ENCODE measurements at places on chromosomes 12 and 14. TPM values are rescaled to one million over a fixed set of nuclear protein-coding genes. Genes with fewer than 3 reads are reported as not detected.

- no peaks in the 10 kb centered on the region for H3K4me1 ChIP-seq
- no peak overlapping the region for H3K27ac ChIP-seq
- no peaks in the 10 kb centered on the region for H3K36me3 ChIP-seq
- DNase-seq: no peak
Measured at GRCh38 chr14:47186486-47186885, 488.9 kb downstream of the MDGA2 start.

- no peak overlapping the region for H3K27ac ChIP-seq
- DNase-seq: no peak
- H3K4me3 ChIP-seq: no peak overlapping the region
- H3K36me3 ChIP-seq: no peaks in the 10 kb centered on the region
Measured at GRCh38 chr12:44227616-44228015, 391.7 kb downstream of the TMEM117 start.

DNA sequence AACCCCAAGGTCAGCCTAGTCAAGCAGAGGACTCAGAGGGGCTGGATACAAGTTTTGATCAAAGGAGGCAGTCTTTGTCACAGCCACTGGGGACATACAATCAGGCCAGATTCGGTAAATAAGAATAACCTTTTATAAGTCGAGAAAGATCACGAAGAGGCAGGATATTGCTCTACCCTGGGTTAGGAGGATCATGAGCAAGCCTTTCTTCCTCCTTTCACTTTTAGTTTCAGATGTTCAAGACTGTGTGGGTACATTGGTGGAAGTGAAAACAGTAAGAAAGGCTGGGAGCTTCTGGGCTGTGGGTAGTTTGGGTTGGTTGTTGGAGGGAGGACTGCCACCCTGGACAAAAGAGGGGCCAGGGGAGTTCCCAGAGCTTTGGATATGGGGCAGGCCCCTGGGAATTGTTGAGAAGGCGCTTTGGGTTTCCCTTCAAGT, 127.7 kb downstream of the SNAPC1 start:
- H3K4me1 ChIP-seq: peaks cover 27% of the 10 kb centered on the region
- peak overlapping the region; percentile 89 for H3K27ac ChIP-seq
- DNase-seq: peak; percentile 51
- H3K4me3 ChIP-seq: peak overlapping the region; percentile 14
- peaks cover 7% of the 10 kb centered on the region for H3K36me3 ChIP-seq
- peaks cover 23% of the 10 kb centered on the region for H3K27me3 ChIP-seq

DNA sequence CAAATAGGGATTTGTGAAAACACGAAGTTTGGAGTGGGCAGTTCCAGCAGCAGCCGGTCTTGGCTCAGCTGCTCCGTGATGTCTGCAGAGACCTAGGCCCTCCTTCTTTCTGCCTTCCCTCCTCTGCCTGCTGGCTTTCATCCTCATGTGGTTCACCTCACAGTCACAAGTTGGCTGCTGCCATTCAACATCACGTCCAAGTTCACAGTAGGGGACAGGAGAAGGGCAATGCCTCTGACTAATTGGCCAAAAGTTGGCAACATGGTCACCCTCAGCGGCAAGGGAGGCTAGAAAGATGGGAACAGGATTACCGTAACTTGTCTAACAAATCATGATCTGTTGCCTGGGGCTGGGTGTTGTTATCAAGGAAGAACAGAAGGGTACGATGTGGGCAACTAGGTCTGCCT, 7.8 kb upstream of the CACNA2D4 start:
- peaks cover 16% of the 10 kb centered on the region for H3K4me1 ChIP-seq
- no peak overlapping the region for H3K4me3 ChIP-seq
- H3K27ac ChIP-seq: no peak overlapping the region
- no peaks in the 10 kb centered on the region for H3K36me3 ChIP-seq

DNA sequence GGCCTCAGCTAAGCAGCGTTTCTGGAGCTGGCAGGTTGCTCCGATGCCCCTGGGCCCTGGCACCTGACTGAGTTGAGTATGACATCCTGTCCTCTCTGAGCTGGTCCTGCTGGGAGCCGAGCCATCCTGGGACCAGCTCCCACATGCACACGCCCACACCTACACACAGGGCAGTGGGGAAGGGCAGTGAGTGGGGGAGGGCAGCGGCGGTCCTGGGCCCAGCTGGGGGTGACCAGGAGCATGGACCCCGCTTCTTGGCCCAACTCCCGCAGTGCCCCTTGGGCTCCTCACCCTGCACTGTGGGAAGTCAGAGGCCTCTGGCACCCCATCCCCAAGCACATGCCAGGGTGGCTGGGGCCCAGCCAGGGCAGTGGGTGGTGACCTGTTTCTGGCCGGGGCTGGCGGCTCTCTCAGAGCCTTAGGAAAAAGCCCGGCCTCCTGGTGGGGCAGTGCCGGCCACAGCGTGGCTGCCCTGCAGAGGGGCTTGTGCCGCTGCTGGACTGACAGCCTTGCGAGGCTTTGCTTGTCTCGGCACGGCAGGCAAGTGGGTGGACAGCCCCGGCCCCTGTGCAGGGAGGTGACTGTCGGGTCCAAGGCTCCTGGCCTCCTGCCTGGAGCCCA, 5.9 kb upstream of the CRIP2 start:
- no peak overlapping the region for H3K4me3 ChIP-seq
- peaks cover 2% of the 10 kb centered on the region for H3K4me1 ChIP-seq
- H3K36me3 ChIP-seq: no peaks in the 10 kb centered on the region
- H3K27ac ChIP-seq: no peak overlapping the region
- DNase-seq: no peak

The KERA gene
- not detected for total RNA-seq

DNA sequence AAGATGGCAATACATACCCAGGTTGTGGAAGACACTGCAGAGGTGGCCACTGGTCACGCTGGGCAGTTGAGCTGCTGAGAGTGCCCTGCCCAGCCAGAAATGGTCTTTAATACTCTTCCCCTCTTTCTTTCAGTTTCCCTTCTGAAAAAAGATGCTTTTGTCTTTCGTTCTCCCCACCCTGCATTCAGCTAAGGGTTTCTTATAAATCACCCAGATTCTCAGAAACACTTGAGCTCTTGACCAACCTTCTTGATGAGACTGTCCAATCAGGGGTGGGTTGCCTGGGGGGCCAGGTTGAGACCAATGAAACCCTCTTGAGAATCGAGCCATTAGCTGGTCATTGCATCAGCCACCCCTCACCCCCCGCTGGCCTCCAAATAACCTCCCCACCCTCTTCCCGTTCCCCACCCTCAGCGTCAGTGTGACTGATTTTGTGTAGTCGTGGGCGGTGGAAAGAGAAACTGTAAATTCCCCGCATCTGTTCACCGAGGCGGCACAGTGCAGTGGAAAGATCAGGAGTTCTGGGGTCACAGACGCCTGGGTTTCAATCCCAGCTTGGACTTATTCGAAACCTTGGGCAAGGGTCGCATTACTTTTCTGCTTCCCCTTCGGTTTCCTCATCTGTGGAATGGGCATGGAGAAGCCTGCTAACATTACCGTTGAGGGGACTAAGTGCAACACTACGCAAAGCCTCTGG, 52.3 kb downstream of the SLC25A47 start:
- H3K4me1 ChIP-seq: peaks cover 59% of the 10 kb centered on the region
- H3K4me3 ChIP-seq: peak overlapping the region; percentile 95

DNA sequence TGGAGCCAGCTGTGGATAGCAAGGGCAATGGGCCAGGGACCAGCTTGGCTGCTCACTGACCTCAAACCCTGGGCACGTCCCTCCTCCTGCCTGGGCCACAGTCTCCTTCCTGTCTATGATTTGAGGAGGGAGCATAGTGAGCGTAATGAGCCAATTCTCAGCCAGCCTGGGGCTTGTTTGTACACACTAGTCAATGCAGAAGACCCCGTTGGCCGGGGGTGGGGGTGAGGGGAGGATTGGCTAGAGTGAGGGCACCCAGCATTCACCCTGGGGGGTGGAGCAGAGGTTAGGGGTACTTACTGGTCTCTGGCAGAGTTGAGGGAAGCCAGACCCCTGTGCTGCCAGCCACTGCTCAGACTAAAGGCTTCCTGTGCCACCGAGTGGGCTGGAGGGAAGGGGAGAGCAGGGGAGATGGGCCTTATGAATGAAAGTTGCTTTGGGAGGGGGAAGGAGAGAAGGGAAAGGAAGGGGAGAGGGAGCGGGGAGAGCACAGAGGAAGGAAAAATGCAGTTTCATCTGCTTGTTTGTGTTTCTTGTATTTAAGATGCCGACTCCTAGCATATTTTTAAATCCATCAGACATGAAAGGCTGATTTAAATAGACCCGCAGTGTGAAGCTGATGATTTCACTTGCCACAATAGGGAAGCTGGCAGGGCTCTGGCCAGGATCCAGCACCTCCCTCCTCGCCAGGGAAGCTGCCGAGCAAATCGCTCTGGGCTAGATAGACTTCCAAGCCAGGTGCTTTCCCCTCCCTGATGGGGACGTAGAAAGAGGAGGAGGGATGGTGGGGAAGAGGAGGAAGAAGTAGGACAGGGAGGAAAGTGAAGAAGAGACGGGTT, 114.0 kb downstream of the PRMT8 start:
- peaks cover 9% of the 10 kb centered on the region for H3K36me3 ChIP-seq
- no peaks in the 10 kb centered on the region for H3K4me1 ChIP-seq
- no peak for DNase-seq

- no peaks in the 10 kb centered on the region for H3K36me3 ChIP-seq
- no peak overlapping the region for H3K27ac ChIP-seq
- H3K27me3 ChIP-seq: peaks cover 16% of the 10 kb centered on the region
- no peaks in the 10 kb centered on the region for H3K4me1 ChIP-seq
- H3K4me3 ChIP-seq: no peak overlapping the region
Measured at GRCh38 chr12:32423559-32423958, 24.2 kb downstream of the FGD4 start.

- no peak overlapping the region for H3K27ac ChIP-seq
- H3K27me3 ChIP-seq: no peaks in the 10 kb centered on the region
- H3K36me3 ChIP-seq: peaks cover 7% of the 10 kb centered on the region
- H3K4me3 ChIP-seq: no peak overlapping the region
- DNase-seq: no peak
Measured at GRCh38 chr14:89690139-89690538, 264.4 kb downstream of the EFCAB11 start.

The OR4N2 gene
- total RNA-seq: not detected

DNA sequence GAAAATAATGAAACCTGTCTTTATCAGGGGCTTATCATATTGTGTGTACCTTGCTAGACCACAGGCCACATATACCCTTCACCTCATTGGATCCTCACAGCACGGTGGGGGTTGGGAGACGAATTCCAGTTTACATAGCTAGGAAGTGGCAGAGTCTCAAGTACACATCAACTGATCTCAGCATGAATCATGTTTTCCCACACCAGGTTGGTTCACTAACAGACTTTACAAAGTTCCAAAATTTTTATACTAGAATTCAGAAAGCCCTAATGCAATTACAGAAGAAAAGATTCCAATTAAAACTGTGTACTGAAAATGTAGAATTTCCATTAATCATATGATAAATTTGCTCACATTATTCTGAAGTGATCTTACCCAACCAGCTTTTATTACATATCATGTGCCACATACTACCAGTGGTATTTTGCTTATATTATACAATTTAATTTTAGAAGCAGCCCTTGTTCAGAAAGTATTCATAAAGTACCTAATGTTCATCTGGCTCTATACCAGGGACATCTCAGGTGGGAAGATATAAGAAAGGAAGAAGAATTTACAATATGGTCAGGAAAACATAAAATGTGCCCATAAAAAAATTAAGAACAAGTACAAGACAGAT, 196.2 kb downstream of the ITPR2 start:
- H3K27ac ChIP-seq: no peak overlapping the region
- no peaks in the 10 kb centered on the region for H3K4me1 ChIP-seq
- H3K27me3 ChIP-seq: no peaks in the 10 kb centered on the region
- H3K4me3 ChIP-seq: no peak overlapping the region
- DNase-seq: no peak
